ENCODE measurements at places on chromosomes 1 and 21.

- DNase-seq, result no peak
Measured at GRCh38 chr1:160743266-160743665, 4.2 kb downstream of the SLAMF7 start.

DNA sequence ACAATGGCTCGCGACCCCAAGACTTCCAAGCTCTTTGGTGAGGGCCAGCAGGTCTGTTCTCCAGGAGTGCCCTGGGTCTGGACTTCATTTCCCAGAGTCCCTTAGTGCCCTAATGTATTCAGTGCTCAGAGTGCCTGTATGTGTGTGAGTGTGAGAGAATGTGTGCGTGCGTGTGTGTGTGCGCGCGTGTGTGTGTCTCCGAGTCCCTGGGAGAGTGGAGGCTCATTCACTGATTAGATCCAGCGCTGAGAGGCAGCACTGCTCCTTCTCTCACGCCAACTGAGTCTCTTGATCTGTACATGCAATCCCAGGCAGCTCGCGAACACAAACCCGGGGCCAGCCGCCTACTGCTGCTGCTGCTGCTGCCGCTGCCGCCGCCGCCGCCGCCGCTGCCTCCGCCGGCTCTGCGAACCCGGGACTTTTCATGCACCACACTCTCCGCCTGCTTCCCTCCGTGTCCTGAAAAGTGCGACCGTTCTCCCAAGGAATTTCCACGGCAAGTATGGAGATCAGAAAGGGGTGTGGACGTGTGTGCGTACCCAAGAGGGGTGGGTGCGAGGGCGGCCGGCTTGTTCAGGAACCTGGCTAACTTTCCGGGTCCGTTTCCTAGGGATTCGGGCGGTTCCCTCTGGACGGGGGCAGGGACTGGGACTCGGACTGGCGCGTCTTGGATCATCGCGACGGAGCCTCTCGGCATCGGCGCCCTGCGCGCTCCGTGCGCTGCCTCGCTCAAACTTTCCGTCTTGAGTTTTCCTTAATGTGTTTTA lies at the start of gene RNF220:
TSS of gene RNF220 (plus strand) at position 225 of the 767 bp plus-strand sequence.
- peak; percentile 39 for DNase-seq

DNA sequence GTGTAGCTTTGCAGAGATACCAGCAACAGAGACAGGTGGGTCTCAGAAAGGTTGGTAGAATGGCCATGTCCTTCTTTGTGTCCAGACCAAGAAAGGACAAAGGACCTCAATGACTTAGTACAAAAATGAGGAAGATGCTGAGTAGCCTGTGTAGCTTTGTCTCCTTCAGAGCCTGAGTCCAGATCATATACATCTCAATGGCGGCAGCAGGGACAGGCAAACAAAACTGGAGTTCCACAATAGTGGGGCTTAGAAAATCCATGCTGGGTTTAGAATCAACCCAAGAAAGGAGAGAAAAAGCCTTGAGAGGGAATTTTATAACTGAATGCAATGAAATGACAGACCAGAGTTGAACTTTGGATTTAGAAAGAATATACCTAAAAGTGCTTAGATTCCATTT lies 339.0 kb downstream of the BRINP3 start:
- no peak for DNase-seq

DNA sequence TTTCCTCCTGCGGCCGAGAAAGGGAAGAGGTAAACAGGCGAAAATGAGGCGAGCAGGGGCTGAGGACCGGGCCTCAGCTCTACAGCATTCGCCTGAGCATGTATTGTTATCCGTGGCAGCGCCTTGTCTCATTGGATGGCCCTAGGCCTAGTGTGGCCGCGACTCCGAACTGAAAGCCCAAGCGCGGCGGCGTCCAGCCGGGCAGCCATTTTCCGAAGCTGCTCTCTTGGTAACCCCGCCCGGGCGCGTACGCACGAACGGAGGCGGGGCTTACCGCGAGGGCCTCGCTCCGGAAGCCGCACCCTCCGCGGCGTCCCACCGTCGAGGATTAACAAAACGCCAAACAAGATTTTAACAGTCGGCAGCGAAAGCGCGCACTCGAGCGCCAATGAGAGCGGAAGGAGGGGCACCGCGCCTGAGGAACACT lies 797 bp upstream of the USP1 start:
- DNase-seq, result no peak

- DNase-seq, result no peak
Measured at GRCh38 chr1:177732178-177732577, 237.7 kb downstream of the SEC16B start.

DNA sequence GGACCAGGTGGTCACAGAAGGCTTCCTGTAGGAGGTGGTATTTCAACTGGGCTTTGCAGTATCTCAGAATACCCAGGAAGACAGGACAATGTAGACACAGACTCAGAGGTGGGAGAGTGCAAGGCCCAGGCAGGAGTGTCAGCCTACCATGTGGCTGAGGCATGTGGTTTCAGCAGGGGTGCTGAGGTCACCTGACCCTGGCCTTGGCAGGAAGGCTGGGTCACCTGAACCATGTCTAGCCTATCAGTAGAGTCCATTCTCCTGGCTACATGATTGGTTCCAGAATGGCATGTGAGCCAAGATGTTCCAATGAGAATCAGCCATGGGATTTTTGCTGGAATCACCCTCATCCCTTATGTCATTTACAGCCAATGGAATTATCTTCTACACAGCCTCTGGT lies 169.4 kb downstream of the ACTL8 start:
- no peak for DNase-seq

DNA sequence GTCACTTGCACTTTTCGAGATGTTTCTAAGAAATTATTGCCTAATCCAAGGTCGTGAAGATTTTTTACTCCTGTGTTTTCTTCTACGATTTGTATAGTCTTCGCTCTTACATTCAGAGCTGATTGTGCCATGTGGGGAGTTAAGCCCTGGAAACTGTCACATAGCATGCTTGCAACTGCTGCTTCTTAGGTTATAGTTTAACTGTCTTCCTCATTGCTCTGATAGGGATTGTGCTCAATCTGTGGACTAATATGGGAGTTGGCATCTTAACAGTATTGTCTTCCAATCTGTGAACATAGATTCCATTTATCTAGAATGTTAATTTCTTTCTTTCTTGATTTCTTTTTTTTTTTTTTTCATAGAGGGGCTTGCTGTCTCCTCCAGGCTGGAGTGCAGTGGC lies 34.8 kb upstream of the CAMTA1 start:
- DNase-seq, result no peak

GRCh38 chr1:10625554-10625953 lies 150.8 kb downstream of the PEX14 start:
- no peak for DNase-seq

DNA sequence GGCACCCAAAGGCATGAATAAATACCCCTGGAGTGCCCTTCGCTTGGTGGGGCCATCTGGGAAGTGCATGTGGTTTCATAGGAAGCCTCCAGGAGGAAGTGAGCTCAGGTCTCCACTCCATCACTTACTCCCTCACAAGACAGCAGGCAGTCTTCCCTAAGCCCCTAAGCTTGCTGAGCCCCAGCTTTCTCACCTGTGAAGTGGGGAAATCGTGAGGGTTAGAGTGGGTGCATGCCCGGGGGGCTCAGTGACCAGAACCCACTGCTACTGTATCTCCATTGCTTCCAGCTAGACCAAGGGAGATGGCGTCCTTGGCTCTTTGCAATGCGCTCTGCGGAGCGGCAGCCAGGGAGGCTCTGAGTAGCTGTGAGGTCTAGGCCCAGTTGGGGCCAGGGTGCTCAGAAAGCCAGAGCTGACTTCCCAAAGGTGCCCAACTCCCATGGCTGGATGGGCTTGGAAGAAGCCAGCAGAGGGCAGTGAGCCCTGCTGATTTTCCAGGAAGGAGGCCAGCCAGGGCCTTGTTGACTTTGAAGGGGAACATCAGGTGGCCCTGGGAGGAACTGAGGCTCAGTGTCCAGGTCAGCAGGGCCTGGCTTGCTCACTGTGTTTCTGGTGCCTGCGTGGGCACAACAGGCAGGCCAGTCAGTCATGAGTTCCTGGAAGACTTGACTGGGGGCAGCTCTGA lies 27.3 kb downstream of the CDCP2 start:
- DNase-seq, result no peak

DNA sequence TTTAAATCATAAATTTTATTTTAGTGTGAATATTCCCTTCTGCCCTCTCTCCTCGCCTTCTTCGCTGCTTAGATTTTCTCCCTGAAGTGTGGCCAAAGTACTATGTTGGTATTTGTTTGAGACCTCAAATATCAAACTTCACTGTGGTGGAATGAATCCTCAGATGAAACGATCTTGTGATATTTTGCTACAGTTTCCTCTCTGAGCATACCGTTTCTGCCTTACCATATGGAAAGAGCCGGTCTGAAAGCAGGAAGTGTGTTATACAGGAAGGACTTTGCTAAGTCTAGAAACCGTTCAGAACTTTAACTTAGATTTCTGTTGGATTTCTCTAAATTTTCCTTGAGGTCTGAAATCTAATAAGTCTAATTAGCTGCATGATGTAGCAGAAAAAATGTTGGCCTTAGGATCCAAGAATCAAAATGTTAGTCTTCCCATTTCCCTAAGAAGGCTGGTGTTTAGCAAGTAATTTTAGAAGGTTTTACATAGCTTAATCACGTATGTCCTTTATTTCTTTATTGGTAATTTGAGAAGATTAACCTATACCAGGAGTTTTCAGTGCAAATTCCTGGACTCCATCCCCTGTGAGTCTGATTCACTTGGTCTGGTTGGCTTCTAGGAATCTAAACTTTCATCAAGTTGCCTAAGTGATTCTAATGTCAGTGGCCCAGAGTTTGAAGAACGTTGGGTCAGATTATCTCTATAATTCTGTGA lies 30.7 kb downstream of the SDCCAG8 start:
- DNase-seq, result no peak

DNA sequence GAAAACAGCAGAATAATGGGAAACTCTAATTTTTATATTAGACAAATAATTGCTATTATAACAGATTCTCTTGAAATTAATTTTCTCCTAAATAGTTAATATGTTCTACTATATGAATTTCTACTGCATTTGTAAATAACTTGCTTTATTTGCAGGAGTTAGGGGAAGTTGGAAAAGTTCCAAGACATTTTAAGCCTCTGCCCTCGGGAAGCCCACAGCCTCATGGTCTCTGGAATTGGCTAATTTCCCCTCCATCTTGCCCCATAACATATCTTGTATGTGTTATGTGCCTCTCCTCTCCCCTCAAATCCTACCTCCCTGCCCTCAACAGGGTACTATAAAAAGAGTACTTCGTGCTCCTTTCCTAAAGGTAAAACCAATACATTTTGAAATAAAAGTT lies 271.4 kb upstream of the NR5A2 start:
- no peak for DNase-seq

DNA sequence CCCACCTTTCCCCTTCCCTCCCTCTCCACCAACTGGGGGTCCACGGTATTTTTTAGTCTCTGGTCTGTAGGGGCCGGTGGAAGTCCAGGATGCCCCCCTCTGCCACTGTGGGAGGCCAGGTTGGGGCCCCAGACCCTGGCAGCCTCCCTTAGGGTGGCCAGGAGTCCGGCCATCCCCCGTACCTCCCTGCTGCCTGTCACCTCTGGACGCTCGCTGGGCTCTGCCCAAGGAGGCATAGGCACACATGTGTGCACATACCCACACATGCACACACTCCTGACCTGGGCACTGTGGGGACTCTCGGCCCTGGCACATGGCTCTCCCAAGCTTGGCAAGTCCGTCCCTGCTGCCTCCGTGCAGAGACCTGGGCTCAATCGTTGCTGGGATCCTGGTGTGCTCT lies 53.0 kb downstream of the DISP3 start:
- DNase-seq, result no peak

DNA sequence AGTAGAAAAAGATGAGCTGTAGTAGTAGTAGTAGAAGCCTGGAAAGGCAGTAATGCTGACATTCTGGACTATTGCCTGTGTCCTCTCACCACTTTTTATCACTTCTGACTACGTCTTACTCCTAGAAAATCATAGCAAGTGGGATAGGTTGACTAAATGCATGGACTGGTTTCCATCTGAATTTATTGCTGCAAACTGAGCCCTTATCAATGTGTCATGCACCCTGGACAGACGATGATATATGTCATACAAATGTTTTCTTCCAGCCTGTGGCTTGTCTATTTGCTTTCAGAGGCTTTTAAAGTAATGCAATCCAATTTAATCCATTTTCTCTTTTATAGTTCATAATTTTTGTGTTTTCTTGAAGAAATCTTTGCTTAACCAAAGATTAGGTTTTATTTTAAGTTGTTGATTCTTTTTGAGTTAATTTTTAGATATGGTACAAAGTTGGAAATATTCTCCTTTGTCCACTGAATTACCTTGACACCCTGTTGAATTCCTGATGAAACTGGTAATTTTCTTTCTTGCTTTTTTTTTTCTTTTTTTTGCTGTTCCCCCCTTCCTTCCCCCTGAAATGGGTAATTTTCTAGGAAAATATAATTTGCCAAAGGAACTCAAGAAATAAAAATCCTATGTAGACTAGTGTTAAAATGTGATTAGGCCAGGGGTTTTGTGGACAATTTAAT lies 47.1 kb downstream of the PHACTR4 start:
- DNase-seq, result no peak

GRCh38 chr1:40379785-40380452 lies 6.4 kb downstream of the SMAP2 start:
- DNase-seq, result no peak

GRCh38 chr1:91876781-91877573 lies 9.0 kb downstream of the TGFBR3 start:
- no peak for DNase-seq

DNA sequence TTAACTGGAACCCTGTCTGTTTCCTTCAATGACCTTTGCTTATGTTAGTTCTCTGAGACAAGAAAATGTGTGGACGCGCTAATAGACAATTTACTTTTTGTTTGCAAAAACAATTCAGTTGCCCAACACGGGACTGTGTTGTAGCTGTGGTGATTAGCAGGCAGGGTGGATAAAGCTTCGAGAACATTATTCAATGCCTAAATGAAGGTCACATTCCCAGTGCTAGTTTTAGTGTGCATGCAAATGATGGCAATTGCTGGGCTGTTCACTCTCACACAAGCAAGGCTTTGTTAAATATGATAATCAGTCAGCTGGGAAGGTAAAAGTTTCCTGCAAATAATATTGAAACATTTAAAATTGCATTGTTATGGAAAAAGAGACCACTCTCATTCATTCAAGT lies 188.4 kb downstream of the BACH1 start:
- DNase-seq, result no peak

GRCh38 chr1:2585318-2586092 lies 1.1 kb upstream of the PRXL2B start:
- peak; percentile 85 for DNase-seq

- no peak for DNase-seq
Measured at GRCh38 chr1:239633432-239633831, 247.1 kb downstream of the CHRM3 start.

GRCh38 chr1:214550013-214550856 lies 1.2 kb downstream of the PTPN14 start:
- DNase-seq, result no peak

DNA sequence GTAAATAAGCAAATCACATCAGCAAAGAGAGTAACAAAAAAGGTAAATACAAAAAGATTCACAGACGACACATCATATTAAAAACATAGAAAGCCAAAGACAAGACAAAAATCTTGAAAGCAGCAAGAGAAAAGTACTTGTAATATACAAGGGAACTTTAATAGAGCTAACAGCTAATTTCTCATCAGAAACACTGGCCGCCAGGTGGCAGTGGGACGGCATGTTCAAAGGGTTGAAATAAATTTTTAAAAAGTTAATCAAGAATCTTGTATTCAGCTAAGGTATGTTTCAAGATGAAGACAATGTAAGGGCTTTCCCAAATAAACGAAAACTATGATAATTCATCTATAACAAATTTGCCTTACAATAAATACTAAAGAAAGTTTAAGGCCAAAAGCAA lies 358.1 kb downstream of the LRRIQ3 start:
- DNase-seq, result no peak

GRCh38 chr1:227318853-227319607 lies 738 bp upstream of the CDC42BPA start:
- no peak for DNase-seq

- no peak for DNase-seq
Measured at GRCh38 chr1:175353066-175353465, 160.5 kb upstream of the KIAA0040 start.

Measured in CD4-positive, alpha-beta T cell treated with Interferon gamma for 1 hour (primary cell).